ENCODE measurements at places on chromosomes 5 and 9.

- DNase-seq = peak; percentile 59
These were observed 18.9 kb downstream of the PDE4D start for GRCh38 chr5:59874675-59875074.

DNA sequence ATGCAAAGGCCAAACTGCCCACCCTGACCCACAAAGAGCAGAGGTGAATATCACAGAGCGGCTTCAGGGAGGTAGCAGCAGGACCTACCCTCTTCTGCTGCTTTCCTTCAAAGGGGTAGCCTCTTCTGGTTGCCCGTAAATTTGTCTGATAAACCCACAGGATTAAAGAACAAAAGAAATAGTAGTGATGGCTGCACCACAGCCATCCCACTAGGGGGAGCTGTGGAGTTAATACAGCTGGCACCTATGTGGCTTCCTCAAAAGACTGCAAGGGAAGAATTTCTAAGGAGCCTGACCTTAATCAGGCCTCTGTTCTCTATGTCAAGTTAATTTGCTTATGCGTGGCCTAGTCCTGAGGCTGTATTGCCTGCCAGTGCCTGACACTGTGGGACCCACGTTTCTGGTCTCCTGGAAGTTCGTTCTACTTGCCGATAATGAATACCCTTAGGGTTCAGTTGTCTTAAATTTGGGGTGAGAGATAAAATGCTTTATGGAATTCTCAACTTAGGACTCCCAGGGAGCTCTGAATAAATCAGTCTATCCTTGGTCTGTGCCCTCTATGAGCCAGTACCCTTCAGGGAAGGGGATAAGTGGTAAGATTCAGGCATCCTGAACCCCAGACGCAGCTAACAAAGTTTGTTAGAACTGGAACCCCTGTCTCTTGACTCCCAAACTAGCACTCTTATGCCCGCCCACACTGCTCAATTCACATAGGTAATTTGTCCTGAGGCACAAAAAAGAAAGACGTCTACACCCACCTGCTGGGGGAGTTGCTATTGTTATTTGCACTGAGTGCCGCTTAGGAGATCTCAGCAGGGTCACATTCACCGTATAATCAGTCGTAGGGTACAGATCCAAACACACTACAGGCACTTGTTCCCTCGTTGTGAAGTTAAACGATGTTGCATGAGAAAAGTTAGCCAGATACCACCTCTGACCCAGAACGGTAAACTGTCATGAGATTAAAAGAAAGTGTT is 77.1 kb downstream of the SUSD1 start:
- DNase-seq = peak; percentile 65

GRCh38 chr5:1658665-1659064 is 134.9 kb upstream of the LPCAT1 start:
- DNase-seq = no peak

- DNase-seq = no peak
These were observed 34.1 kb upstream of the NR4A3 start for GRCh38 chr9:99787556-99787955.

DNA sequence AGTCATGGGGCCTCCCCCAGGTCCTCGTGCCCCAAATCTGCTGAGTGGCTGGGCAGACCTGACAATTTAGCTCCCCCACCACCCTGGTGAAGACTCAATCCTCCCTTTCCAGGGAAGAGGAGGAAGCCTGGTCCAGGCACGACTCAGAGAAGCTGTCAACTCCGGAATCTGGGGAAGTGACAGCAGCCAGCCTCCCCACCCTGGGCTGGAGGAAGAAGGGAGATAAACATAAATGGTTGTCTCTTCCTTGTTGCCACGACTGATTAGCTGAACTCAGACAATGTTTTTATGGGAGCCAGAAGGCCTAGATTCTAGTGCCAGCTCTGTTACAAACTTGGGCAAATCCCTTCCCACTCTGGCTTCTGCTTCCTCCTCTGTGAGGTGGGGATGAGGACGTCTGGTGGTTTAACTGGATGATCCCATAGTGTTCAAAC is 15.4 kb downstream of the CCDC69 start:
- DNase-seq = no peak

DNA sequence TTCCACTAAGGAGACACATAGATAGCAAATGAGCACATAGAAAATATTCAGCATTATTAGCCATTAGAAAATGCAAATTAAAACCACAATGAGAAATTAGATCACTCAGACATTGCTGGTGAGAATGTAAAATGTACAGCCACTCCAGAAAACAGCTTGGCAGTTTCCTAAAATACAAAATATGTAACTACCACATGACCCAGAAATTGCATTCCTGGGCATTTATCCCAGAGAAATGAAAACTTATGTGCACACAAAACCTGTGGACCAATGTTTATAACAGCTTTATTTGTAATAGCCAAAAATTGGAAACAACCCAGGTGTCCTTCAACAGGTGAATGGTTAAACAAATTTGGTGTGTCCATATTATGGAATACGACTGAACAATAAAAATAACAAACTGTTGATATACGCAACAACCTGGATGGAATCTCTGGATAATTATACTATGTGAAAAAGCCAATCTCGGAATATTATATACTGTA is 34.8 kb upstream of the SHC3 start:
- DNase-seq = no peak

DNA sequence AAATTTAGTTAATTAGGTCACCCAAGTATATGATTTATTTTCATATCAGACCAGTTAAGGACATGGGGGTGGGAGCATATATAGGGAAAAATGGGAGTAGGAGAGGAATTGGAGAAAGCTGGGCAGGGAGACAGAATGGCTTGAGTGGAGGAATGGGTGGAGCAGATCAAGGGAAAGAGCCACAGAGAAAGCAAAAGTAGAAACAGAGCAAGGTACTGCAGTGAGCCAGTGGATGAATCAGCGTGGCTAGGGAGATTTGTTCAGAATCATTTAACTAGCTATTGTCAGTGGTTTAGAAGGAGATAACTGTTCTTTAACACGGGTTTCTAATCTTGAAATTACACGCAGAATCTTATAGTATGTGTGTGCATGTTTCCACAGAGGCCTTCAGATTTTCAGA is 37.4 kb downstream of the SNX24 start:
- DNase-seq = peak; percentile 33

GRCh38 chr5:153584126-153584959 is 93.9 kb downstream of the GRIA1 start:
- DNase-seq = peak; percentile 27

DNA sequence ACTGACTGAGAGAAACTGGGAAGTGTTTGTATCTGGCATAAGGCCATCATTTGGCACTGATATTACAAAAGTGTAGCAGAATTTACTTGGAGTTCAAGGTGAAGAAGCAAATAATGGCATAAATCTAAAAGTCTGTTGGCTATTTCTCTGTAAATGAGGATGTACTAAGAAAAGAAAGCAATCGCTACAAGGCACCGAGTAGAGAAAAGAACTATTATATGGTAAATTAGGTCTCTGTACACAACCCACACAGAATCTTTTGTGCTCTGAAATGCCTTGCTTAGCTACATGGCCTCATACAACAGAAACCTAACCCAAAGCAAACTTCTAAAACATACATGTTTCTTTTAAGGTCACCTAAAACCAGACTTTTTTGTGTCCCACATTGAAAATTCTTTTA is 290.1 kb upstream of the WWC1 start:
- no peak for DNase-seq

- no peak for DNase-seq
These were observed 33.6 kb downstream of the SEC61B start for GRCh38 chr9:99255651-99256050.

DNA sequence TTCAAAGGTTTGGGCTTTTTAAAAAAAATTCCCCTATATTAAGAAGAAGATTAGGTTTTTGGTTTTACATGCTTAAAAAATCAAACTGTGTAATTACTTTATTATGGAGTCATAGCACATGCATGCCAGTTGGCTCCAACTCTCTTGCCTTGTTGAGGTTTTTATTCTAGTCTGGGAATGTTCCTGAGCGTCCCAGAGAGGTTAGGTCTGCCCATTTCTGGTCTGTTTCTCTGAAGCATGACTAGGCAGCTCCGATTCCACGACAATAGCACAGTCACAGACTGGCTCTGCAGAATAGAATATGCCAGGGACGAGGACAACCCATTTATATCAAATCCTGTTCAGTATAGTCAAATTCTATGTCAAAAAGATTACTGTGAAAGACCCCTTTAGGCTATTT is 217.0 kb downstream of the PCSK5 start:
- no peak for DNase-seq

- peak; percentile 43 for DNase-seq
These were observed 524.3 kb downstream of the PSAT1 start for GRCh38 chr9:78821126-78821822.

DNA sequence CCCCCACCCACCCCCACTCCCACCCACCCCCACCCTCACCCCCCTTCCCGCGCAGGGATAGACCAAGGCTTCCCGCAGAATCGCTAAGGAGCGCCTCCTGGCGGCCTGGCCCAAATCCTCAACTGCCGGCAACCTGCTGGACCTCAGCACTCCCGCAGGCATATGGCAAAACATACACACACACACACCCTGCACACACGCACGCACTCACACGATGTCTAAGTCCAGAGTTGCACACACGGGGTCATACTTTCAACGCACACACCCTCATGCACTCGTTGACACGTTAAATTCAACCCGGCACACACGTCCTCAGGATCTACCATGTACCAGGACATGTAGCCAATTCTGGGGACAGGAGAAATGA is 1.7 kb downstream of the CPLX2 start:
- no peak for DNase-seq

- DNase-seq = no peak
These were observed 440.4 kb upstream of the GRIN3A start for GRCh38 chr9:102178811-102179210.

DNA sequence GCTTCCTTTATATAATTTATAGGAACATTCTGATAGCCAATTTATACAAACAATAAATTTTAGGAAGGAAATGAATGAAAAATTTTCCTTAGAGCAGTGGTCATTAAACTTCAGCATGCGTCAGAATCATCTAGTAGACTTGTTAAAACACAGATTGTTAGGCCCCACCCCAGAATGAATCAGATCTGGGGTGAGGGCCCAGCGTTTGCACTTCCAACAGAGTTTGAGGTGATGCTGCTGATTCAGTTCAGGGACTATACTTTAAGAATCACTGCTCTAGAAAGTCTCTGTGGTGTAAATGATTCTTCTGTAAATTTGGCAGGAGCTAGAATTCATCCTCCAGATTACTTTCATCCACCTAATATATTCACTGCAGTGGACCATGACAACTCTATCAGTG is 80.4 kb downstream of the SLC12A2 start:
- DNase-seq = peak; percentile 63

- DNase-seq = peak; percentile 75
These were observed 140.9 kb downstream of the AOPEP start for GRCh38 chr9:94867281-94867841.

DNA sequence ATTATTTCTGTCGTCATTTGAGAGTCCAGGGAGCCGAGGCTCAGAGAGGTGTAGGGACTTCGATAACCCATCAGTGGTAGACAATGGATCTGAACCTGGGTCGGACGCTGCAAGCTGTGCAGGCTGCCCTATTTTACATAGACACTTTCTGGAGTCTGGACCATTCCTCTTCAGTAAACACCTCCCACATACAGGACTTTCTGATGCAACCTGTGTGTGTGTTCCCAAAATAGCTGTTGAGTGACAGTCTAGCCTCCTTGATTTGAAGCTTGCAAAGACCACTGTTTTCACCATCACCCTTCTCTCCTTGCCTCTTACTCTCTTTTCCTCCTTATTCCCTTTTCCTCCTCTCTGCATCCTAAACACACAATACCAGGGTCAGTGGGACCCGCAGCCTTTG is 30.7 kb downstream of the CFAP77 start:
- DNase-seq = no peak

- DNase-seq = no peak
These were observed 273.5 kb downstream of the TMEM38B start for GRCh38 chr9:105967797-105968196.

DNA sequence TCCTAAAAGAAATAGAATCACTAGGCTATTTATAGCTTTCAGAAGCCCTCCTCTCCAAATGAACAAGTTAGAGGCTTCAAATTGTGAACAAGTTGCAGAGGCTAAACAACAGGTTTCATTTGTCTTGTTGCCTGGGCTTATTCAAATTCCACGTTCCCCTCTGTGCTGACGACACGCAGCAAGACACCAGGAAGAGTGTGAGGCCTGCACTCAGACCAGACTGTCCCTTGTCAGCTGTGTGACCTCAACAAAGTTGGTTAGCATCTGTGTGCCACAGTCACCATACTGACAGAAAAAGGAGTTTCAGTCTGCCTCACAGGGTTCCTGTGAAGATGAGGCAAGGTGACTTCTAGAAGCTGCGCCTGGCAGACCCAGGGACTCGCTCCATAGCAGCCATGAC is 22.1 kb upstream of the GABBR2 start:
- no peak for DNase-seq

DNA sequence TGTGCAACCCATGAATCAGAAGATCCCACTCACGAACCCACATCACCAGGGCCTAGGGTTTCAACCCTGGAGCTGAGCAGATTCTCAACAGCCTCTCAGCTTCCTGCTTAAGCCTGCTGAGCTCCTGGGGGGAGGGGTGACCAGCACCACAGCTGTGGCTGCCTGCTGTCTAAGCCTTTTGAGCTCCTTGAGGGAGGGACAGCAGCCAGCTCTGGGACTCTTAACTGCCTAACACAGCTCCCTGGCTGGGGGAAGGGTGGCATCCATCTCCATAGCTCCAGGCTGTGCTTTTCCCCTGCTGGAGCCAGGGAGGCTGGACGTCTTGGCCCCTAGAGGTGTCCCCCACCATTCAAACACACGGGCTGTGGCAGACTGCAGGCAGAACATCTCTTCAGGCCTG is 250.3 kb downstream of the DMAC1 start:
- no peak for DNase-seq

- DNase-seq = peak; percentile 47
These were observed 91.2 kb upstream of the PAM start for GRCh38 chr5:102663749-102664530.

GRCh38 chr5:149448831-149449714 is 70.0 kb upstream of the IL17B start:
- DNase-seq = peak; percentile 49

DNA sequence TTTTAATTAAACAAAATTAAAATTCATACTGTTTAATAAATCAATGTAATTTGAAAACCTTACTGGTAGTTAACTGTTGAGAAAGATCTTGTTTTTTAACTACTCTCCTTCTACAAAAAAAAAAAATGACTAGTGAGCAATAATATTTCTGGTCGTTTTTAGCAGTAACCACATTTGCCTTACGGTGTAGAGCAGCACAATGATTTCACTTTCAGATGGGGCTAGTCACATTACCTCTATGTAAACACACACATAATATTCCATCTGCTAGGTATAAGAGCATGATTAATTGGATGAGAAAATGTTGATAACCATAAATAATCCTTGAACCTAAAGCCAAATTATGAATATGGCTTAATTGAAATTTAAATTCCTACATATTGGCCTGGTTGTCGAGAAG is 198.1 kb downstream of the CHSY3 start:
- no peak for DNase-seq
